ENCODE measurements at places on chromosomes 12 and 14.

GRCh38 chr14:66401449-66402095 lies 84.6 kb upstream of the CCDC196 start:
- DNase-seq, result no peak

DNA sequence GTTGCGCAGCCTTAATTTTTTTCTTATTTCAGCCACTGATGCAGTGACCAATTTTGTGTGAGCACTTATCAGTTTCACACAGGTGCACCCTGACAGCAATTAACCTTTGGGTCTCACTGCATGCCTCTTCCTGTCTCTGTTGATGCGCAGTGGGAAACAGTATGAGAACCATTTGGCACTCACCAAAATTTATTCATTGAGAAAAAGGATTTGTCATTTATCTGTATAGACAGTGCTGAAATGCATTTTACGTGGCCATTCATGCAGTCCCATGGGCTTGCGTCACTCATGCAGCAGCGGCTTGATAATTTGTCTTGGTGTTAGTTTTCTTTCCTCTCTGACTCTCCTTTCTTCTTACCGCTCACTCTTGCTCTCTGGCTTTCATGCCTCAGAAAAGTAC lies 157.5 kb downstream of the C12orf75 start:
- DNase-seq, result no peak

GRCh38 chr12:48602192-48602989 lies 32.5 kb upstream of the LALBA start:
- no peak for DNase-seq

- DNase-seq, result peak; percentile 11
Measured at GRCh38 chr14:56339855-56340701, 221.9 kb downstream of the PELI2 start.

DNA sequence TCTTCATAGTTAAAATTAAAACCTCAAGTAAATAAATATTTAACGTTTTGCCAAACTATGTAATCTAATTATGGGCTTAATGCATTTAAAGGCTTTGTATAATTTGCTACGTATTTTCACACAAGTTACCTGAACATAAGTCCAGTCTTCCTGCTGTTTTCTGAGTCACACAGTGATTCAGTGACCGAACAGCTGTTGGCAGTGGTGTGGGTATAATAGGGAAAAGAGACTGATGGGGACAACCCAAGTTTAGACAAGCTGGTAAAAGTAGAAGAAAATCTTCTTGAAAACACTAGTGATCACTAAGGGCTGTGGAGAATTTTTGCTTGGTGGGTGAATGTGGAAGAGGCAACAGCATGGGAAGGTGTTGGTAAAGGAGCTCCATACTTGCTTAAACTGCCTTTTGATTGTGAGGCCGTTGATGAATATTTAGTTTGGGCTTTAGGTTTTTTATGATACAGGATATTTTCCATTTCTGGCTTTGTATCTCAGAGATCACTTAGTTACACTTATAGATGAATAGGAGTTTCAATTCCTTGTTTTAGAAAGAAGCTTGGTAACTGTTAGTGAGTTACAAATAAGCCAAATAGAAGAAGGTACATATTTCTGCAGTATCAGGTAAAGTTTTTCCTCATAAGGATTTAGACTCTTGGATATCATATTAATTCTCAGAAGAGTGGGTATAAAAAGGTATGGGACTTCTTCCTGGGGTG lies 23.9 kb downstream of the LRRK2 start:
- DNase-seq, result no peak

DNA sequence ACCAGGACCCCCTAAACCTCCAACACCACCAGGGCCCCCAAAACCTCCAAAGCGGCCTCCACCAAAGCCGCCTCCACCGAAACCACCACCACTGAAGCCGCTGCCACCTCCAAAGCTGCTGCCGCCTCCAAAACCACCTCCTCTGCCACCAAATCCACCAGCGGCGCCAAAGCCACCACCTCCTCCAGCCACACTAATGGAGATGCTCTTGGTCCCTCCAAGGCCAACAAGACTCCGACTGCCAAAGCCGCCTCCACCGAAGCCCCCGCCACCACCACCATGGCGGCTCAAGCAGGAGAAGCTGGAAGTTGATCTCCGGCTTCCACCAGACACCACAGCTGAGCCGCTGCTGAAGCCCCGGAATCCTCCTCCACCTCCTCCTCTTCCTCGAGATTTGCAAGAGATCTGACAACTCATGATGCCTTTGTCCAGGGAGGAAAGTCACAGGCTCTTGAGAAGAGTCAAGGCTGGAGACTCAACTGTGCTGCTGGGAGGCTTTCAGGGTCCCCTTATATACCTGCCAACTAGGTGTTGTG lies at the start of gene KRT2:
Gene KRT2, minus strand, starts transcription at position 486 of the 536 bp plus-strand sequence. Its CDS starts 69 bp downstream, at position 417.
- no peak for DNase-seq

DNA sequence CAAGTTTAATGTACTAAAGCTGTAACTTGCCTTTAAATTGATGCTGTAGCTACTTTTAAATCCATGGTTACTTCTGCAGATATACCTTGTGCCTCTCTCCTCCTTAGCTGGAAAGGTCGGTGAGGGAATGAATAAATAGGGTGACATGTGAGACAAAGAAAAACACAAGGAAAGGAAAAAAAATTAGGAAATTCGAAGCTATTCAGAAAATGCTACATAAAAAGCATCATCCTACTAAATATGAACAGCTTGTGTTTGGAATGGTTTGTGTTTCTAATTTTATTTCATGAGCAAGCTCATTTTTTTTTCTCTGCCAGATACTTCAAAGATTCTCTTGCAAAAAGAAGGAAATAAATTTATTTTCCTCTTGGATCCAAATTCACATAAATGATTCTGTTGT lies 186.3 kb upstream of the NUDT4 start:
- no peak for DNase-seq

DNA sequence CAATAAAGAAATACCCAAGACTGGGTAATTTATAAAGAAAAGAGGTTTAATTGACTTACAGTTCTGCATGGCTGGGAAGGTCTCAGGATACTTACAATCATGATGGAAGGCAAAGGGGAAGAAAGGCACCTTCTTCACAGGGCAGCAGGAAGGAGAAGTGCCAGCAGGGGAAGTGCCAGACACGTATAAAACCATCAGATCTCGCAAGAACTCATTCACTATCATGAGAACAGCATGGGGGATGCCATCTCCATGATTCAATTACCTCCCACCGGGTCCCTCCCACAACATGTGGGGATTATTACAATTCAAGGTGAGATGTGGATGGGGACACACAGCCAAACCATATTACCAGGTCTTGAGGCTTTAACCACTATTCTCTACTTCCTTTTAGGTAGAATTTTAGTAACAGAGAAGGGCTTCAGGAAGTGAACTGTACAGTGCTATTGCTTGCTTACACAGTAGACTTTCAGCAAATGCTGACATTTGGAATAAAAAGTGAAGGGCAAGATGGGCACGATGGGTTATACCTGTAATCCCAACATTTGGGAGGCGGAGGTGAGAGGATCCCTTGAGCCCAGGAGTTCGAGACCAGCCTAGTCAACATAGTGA lies 40.8 kb upstream of the OR4E1 start:
- DNase-seq, result no peak

DNA sequence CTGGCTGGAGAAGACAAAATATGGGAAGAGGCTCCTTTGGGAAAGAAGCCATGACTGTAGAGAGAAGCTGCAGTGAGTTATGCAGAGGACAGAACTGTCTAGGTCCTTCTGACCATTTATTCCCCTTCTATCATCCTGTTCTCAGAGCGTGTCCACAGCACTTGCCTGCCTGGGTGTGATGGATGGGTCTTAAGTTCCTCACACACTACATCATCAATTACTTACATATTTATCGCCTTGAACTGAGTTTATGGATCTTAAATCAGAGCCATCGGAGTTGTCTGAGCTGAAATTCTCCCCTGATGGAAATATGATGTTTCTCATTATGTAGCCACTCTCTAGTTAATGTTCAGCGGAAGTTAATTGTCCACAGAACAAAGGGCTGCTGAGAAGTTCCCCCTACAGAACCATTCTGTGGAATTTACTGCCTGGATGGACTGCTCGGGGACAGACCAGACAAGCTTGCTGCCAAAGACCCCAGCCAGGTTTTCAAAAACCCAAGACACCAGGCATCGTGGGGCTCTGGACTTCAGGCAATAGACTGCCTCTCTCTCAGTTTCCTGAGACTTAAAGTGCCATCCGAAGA lies 232.5 kb upstream of the NOS1 start:
- no peak for DNase-seq

- DNase-seq, result no peak
Measured at GRCh38 chr12:113295886-113296556, 38.9 kb downstream of the SLC8B1 start.

DNA sequence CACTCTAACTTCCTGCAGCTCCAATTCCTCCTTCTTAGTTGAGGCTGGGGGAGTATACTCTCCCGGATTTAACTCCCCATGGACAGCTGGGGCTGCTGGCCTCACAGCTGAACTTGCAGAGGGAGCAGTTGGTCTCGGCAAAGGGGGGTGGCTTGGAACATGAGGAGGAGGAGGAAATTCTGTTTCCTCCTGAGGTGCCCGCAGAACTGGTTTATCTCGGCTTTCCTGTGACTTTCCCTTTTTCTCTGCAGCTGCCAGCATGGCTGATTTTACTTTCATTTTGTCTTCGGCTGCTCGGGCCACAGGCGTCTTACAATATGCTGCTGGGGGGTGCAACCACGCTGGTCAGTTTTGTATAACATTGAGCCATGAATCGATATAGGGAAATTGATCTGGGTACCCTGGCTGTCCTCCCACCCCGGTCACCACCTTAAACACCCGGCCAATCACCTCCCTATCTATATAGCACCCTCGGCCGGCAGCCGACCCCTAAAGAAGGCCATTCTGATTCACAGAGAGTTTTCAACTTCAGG lies 1317.6 kb downstream of the TMEM121 start:
- DNase-seq, result no peak
